ENCODE measurements at places on chromosomes 6 and 20.

GRCh38 chr20:5844063-5844681, 94.0 kb downstream of the SHLD1 start:
- peak; percentile 87 for DNase-seq

GRCh38 chr20:46051556-46052308, 22.7 kb downstream of the SLC12A5 start:
- no peak for DNase-seq

DNA sequence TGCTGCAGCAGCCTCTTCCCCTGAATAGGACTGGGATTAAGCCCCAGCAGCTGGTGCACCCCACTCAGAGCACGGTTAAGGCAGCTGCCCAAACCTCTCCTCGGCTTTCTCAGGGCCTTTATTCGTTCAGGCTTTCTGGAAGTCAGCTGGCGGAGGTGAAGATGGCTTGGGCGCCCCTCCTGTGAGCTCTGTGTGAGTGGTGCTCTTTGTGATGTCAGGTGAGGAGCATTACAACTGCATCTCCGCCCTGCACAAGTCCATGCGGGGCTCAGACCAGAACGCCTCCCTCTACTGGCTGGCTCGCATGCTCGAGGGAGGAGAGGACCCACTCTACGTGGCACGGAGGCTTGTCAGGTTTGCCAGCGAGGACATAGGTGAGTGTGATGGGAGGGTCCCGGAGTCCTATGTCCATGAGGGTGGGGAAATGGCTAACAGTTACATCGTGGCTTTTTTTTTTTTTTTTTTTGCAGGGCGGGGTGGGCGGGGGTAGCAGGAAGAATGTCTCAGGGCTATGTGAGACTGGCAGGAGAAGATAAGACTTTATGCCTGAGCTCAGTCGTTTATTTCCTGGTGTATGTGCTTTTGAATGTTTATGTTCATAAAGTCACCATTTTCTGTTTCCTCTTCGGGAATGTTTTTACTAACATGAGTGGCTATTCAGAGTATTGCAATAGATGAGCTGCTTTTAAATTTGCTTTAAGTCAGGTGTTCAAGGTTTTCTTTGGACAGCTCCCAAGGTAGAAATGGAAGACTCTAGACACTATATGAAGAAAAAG, 18.2 kb downstream of the WRNIP1 start:
- no peak for DNase-seq

- DNase-seq, result no peak
These were observed 59.4 kb downstream of the PDSS2 start for GRCh38 chr6:107399935-107400334.

GRCh38 chr6:78623554-78623953, 243.8 kb upstream of the IRAK1BP1 start:
- DNase-seq, result no peak

DNA sequence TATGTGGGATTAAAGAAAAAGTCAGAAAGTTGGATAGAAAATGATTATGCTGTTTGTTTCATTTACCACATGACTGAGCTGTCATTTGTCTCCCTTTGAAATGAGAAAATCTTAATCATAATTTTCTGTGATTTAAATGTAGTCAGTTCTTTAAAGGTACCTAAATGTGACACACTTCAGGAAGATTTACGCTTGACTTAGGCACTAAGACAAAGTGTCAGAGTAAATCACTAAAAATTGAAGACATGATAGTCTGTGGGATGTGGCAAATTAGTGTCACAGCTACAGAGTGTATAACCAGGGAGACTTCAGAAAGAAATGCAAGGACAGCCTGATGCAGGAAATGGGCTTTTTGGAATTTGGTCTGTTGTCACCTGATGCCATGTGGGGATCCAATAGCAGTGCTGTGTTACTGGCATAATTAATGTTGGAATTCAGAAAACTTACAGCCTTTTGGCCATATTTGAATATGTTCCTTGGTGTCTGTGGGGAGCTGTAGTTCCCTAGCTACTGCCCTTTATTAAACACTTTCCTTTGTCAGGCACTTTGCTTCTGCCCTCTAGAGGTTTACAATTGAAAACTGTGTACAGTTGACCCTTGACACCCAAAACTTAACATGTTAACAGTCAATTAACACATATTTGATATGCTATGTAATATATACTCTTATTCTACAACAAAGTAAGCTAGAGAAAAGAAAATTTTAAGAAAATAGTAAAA, 493.8 kb downstream of the UTRN start:
- DNase-seq, result no peak

- no peak for DNase-seq
These were observed 101.6 kb downstream of the LY86 start for GRCh38 chr6:6690144-6690483.

- DNase-seq, result no peak
These were observed 166.8 kb upstream of the FOXQ1 start for GRCh38 chr6:1144842-1145767.

GRCh38 chr6:166947251-166947650, 9.1 kb downstream of the RNASET2 start:
- DNase-seq, result no peak

DNA sequence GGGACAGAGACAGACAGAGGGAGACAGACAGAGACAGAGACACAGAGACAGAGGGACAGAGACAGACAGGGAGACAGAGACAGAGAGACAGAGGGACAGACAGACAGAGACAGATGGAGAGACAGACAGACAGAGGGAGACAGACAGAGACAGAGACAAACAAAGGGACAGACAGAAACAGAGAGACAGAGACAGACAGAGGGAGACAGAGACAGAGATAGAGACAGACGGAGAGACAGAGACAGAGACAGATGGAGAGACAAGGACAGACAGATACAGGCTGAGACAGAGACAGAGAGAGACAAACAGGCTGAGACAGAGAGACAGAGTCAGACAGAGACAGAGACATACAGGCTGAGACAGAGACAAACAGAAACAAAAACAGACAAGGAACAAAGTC, 39.4 kb upstream of the PHACTR3 start:
- DNase-seq, result no peak

GRCh38 chr6:3009930-3010329, 10.2 kb downstream of the NQO2 start:
- DNase-seq, result no peak

DNA sequence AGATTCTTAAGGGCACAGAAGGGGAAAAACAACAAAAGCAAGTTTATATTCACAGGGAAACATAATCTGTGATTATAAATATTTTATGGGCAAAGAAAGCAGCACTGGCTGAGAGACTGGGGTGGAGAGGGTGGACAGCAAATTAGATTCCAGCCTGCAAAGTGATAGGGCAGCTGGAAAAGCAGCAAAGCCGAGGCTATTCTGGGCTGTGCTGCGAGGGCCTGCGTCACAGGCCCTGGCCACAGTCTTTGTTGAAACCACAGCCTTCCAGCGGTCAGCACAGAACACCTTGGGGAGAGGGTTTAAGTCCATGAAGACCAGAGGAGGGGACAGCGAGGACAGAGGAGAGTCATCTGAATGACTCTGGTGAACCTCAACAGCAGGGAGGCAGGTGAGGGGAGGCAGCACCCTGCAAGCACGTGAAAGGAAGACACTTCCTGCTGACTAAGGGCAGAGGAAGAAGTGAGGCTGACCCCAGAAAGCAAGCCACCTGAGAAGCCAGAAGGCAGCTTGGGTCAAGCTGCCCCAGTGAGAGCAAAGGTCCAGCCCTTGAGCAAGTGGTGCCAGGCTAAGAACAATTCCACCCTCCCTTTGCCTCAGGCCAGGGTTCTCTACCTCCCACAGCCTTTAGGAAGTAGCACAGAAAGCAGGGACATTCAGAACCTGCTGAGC, 17.1 kb downstream of the MRPL14 start:
- no peak for DNase-seq

DNA sequence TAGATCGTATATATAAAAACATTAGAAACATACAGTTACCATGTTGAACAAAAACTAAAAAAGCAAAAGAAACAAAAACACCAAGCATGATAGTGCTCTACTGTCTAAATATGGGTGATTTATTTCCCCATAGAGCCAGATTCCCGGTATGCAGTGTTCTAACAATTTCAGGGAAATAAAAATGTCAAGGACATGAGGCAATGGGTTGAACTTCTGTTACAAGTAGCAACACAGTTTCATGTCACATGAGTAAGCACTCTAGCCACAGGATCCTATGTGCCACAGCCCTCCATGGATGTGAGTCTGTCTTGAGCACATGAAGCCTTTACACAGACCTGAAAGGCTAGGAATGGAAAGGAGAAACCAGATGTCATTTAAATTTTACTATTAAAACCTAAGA, 96.0 kb downstream of the MAP3K5 start:
- no peak for DNase-seq

GRCh38 chr6:30156262-30156599, 4.8 kb downstream of the TRIM10 start:
- DNase-seq, result no peak

- DNase-seq, result no peak
These were observed 31.7 kb downstream of the SAMHD1 start for GRCh38 chr20:36919715-36920333.

DNA sequence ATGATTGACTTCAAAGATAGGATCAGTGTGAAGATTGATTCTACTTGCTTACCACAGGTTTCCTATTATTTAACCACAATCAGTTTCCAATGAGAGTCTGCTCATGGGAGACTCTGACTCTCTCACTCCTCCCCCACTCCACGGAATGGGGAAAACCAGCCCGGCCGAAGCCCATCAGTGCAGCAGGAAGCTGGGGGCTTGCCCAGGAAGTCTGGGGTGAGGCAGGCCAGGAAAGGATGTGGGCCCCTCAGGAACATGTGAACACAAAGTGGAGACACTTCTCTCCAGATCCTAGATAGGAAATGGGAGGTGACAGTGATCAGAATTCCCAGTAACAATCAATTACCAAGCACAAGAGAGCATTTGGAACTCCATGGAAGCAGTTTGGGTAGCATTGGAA, 144.2 kb downstream of the TTLL2 start:
- DNase-seq, result no peak

- no peak for DNase-seq
These were observed 137.7 kb upstream of the ARMC2 start for GRCh38 chr6:108710551-108710950.

- no peak for DNase-seq
These were observed 138.0 kb downstream of the SOX4 start for GRCh38 chr6:21731411-21732031.

- DNase-seq, result no peak
These were observed 212.6 kb downstream of the PLCB1 start for GRCh38 chr20:8344631-8345030.

- DNase-seq, result no peak
These were observed 7.1 kb downstream of the PRIM2 start for GRCh38 chr6:57324538-57324937.

DNA sequence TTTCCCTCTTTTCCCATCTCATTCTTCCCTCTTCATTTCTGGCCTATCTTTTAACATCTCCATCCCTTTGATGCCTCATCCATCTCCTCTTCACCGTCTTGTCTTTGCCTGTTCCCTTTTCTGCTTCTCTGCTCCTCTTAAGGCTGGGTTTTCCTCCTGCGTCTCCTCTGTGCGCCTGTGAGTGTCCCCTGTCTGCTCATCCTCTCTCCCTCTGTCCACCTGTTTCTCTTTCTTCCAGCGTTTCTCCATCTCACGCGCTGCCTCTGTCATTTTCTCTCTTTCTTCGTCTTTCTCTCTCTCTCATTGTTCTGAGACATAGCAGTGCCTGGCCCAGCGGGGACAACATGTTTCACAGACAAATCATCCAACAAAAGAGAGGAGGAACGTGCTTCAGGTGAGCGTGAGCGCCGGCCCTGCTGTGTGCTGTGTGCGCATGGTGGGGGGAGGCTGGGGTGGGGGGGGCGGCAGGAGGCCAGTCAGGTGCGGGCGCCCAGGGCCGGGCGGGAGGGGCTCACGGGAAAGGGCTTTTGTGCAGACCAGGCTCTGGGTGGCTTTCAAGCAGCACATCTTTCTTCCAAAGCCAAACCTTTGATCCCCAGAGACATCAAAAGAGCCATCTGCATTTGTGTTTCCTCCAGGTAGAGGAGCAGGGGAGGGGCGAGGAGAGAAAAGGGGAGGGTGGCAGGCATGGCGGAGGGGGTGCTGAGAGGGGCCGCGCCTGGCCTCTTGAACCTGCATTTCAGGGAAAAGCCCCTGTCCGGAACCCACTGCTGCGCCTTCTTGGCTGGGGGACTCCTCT, 121.3 kb downstream of the VEGFA start:
- no peak for DNase-seq

- no peak for DNase-seq
These were observed 1.1 kb downstream of the NDRG3 start for GRCh38 chr20:36744764-36745191.

- no peak for DNase-seq
These were observed 101.2 kb downstream of the MKKS start for GRCh38 chr20:10332656-10333415.

- peak; percentile 3 for DNase-seq
These were observed 864.2 kb downstream of the KIF16B start for GRCh38 chr20:15708984-15709598.

DNA sequence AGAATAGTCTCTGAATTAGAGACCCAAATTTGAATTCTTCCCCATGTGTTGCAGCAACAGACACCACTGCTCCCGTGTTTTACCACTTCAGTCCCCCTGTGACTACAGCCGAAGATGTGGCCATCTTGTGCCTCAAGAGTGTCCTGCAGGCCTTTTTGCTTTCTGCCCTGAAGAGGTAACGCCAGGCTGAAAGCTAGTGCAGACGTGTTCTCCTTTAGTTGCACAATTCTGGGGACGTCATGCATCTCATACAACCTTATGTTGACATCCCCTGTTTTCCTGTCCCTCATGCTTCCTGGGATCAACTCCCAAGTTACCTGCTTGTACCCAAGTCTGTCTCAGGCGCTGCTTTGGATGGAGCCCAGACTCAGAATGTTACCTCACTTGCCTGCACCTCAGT, 69.1 kb upstream of the SLC22A23 start:
- DNase-seq, result no peak

DNA sequence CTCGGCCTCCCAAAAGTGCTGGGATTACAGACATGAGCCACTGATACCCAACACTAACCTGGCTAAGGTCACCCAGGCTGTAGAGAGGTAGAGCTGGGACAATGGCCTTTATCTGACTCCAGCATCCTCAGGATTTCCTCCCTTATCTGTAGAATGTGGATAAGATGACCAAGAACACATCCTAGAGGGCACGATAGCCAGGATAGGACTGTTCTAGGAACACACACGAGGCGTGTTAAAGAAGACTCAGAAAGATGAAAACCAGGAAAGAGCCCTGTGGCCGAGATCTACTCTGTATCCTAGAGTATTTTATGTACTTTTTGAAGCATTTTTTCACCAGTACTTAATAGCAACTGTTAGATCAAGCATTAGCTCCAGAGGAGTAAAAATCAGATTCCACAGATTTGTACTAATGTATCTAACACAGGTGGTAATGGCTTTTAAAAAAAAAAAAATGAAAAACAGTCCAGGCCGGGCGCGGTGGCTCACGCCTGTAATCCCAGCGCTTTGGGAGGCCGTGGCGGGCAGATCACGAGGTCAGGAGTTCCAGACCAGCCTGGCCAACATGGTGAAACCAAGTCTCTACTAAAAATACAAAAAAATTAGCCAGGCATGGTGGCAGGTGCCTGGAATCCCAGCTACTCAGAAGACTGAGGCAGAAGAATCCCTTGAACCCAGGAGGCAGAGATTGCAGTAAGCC, 17.3 kb downstream of the PPP1R10 start:
- DNase-seq, result no peak

GRCh38 chr6:39553029-39553428, 172.2 kb downstream of the KIF6 start:
- no peak for DNase-seq

- no peak for DNase-seq
These were observed 88.3 kb upstream of the SLC22A23 start for GRCh38 chr6:3545156-3545555.

Data from stimulated activated effector memory CD8-positive, alpha-beta T cell treated with anti-CD3 and anti-CD28 coated beads, Interleukin-12 subunit alpha, Interleukin-12 subunit beta, amount 100 ng/mL, for 72 hours (primary cell).